ENCODE measurements at places on chromosomes 16 and 17.

- no peak for DNase-seq
These were observed 15.7 kb downstream of the ZDHHC7 start for GRCh38 chr16:84995663-84996062.

GRCh38 chr16:8893426-8893825, 11.3 kb downstream of the LITAFD start:
- no peak for DNase-seq

- no peak for DNase-seq
These were observed 63.0 kb upstream of the MED9 start for GRCh38 chr17:17413821-17414220.

DNA sequence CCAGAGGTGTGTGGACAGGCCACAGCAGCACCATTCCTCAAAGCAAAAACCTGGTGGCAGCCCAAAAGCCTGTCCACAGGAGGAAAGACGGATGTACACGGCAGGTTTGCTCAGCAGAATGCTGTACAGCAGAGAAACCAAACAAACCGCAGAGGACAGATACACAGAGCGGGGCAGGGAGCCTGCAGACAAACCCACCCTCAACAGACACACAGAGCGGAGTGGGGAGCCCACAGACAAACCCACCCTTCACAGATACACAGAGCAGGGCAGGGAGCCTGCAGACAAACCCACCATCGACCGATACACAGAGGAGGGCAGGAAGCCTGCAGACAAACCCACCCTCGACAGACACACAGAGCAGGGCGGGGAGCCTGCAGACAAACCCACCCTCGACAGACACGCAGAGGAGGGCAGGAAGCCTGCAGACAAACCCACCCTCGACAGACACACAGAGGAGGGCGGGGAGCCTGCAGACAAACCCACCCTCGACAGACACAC, 53.0 kb upstream of the METRNL start:
- DNase-seq: peak; percentile 29

GRCh38 chr17:16222406-16222805, 5.4 kb downstream of the PIGL start:
- DNase-seq: no peak

- DNase-seq: peak; percentile 98
These were observed 8.4 kb upstream of the GLIS2 start for GRCh38 chr16:4307215-4308037.

- DNase-seq: no peak
These were observed 24.3 kb downstream of the CCL4 start for GRCh38 chr17:36127911-36128310.

DNA sequence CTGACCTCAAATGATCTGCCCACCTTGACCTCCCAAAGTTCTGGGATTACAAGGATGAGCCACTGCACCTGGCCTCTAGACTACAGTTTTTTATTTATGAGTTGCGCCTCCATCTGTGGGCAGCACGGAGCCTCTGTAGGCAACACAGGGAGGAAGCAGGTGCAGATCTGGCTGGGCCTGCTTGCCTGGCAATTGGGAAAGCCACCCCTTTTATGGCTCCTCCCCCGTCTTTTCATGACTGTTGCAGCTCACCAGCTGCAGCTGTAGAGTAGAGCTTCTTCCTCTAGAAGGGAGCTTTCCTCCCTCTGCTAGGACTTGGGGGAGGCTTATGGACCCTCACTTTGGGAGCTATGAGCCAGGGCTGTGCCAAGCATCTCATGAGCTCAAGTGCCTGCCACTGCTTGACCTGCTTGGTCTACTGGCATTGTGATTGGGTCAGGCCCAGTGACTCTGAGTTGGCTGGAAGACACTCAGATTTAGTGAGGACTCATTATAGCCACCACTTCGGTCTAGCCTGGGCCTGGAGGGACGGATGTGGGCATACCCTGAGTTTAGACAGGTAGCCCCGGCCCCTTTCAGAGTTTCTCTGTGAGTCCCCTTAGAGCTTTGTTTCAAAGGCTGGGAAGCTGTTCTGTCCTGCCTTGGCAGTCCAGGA, 6.9 kb upstream of the SLC7A6 start:
- DNase-seq: peak; percentile 87

GRCh38 chr17:19288453-19288852, 51.3 kb downstream of the EPN2 start:
- DNase-seq: no peak

DNA sequence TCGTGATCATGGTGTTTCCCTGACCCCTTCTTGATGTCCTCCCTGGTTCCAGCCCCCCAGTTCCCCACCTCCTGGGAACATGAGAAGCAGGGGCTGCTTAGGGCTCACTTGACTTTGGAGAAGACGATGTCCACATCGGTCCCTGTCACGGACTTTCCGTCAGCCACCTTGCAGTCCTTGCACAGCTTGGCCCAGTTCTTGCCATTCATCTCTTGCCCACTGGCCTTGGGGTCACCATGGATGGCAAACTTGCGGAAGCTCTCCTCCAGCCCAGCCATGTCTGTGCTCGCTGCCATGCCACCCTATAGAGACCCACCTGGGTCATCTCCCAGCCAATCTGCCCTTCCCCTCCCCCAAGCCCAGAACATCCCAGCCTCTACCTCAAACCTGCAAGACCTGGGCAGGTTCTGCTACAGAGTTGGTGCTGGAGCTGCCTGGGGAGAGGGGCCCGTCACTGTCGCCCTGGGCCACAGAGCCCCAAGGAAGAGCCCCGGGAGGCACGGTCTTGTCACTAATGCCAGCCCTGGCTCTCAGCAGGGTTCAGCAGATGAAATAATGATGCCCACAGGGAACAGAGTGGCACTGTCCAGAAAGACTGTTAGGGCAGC, 2.4 kb downstream of the TPPP3 start:
- no peak for DNase-seq

DNA sequence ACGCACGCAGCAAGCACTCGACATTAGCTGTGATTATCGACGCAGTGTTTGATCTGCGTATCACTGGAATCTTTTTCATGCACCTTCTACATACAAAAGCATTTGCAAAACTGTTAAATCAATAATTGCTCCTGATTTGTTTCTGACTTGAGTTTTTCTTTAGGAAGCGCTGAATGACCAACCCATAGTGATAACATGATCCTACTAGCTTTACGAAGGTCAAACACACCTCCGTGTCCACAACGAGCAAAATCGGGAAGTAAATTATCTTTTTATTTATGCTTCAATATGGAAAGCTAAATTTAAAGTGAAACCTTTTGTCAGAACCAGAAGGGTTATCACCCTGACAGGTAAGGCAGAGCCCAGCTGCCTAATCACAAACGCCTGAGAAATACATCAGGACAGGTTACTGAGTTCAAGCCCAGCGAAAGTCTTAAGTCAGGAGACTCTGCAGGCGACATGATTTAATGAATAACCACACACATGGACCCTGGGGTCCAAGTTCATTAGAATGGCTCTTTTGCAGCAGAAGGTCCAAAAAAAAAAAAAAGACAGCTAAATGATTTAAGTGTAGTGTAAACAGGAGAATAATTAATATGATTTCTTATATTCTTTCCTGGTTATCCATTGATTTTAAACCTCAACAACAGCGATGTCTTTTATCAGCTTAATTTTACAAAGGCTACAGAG, 104.2 kb downstream of the ADCY9 start:
- DNase-seq: no peak

DNA sequence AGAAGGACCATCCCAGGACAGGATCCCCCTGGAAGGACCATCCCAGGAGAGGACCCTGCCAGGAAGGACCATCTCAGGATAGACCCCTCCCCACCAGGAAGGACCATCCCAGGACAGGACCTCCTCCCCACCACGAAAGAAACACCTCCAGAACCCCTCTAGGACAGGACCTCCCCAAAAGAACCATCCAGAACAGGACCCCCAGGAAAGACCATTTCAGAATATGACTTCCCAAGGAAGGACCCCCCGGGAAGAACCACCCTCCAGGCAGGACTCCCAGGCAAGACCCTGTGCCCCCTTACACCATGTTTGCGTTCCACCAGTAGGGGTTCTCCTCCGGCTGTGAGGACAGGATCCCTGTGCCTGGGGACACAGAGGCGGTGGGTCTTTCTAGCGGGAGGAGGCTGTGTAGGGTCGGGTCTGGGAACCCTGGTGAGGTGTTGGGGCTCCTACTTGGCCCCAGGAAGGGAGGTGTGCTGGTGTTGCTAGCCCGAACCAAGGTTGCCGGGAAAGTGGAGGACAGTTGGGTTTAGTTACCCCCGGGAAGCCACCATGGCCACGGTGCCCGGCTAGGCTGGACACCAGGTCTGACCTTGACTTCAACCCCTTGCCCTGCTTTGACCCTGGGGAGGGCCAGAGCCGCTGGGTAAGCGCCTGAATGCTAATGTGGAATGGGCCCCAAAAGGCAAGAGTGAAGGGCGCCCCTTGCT, 2.2 kb downstream of the NOTUM start:
- DNase-seq: no peak

- no peak for DNase-seq
These were observed 24.5 kb downstream of the PEMT start for GRCh38 chr17:17566896-17567513.

DNA sequence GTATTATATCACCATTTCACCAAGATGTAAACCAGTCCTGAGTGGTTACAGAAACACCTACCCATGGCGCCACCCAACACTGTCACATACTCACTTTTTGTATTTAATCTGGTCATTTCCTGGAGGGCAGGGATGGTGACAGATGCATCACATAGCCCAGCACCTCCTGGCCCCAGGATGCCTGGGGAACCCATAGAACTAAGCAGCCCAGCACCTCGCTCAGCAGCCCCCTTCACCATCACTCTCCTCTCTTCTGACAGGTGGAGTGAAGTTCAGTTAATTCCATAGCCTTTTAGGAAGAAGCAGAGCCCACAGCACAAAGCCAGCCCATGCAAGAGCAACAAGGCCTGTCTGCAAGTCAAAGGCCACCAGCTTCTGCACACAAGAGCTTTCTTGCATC, 27.5 kb downstream of the MYLK3 start:
- DNase-seq: no peak
